Activated CD4-positive, alpha-beta memory T cell treated with anti-CD3 and anti-CD28 coated beads for 36 hours (primary cell): ENCODE measurements at places on chromosomes 6 and 20. TPM values are rescaled to one million over a fixed set of nuclear protein-coding genes. Genes with fewer than 3 reads are reported as not detected.

Gene AK9
- total RNA-seq = 2.2 TPM

Gene DCBLD1
- total RNA-seq = 4.4 TPM

DNA sequence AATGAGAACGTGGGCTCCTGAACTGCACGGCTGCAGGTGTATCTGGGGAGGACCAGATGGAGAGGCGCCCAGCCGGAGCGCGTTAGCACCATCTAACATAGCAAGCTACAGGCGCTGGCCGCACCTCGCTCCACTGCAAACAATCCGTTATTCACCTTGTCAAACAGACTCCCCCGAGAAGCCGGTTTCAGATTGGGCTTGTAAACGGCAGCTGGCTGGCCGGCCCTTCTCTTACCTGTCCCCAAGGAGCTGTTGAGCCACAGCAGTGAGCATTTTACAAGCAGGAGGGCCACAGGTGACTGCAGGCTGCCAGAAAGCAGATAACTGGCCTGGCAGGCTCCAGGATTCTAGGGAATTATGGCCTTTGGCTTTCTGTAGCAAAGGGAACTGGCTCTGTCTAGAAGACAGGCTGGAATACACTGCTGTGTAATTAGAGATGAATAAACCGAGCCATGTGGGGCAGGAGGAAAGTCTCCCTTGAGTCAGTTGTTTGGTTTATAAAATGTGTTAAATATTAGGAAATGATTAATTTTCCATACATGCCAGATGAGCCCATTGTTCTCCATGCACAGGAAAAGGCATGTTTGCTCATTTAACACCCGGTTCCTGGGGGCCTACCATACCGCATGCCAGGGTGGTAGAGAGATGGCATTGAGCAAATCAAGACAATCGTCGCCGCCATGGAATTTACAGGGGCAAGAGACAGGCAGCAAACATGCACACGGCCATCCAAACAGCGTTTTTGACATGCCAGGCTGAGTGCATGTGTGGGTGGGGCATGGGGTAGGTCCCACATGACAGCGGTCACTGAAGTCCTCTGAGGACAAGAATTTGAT lies 159.3 kb downstream of the NFATC2 start:
- no peak for DNase-seq
- no peak overlapping the region for H3K27ac ChIP-seq
- H3K4me1 ChIP-seq = peaks cover 48% of the 10 kb centered on the region
- H3K36me3 ChIP-seq = peaks cover 20% of the 10 kb centered on the region
- H3K4me3 ChIP-seq = no peak overlapping the region

Gene FAM184A
- 10.8 TPM for total RNA-seq

Gene EFCAB8
- 0.24 TPM for total RNA-seq

DNA sequence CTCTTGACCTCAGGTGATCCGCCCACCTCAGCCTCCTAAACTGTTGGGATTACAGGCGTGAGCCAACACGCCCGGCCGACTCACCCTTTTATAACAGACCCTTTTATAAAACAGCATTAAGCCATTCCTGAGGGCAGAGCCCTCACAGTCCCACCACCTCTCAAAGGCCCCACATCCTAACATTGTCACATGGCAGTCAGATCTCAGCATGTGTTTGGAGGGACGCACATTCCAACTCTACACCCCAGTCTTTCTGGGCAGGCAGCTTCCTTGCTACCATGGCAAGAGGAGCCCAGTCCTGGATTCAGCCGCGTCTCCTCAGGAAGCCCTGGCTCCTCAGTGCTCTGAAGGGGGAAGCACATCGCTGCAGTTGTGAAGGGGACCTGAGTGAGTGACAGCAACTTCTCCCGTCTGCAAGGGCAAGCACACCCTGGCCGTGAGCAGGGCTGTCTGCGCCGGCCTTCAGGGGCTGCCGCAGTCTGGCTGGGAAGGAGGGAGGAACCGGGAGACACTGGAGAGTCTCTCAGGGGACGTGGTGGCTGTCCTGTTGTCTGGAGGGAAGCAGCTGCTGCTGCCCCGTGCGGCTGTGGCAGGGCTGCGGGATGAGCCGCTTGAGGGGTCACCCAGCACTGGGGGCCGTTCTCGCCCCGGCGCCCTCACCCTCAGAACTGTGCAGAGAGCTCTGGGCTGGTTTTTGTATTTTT lies 15.9 kb downstream of the OSBPL2 start:
- no peaks in the 10 kb centered on the region for H3K27me3 ChIP-seq
- H3K27ac ChIP-seq = no peak overlapping the region
- H3K36me3 ChIP-seq = peaks cover 4% of the 10 kb centered on the region
- H3K4me1 ChIP-seq = peaks cover 11% of the 10 kb centered on the region
- no peak for DNase-seq
